Esophagus mucosa (tissue), 1 donor: ENCODE measurements at places on chromosomes 4 and X.

DNA sequence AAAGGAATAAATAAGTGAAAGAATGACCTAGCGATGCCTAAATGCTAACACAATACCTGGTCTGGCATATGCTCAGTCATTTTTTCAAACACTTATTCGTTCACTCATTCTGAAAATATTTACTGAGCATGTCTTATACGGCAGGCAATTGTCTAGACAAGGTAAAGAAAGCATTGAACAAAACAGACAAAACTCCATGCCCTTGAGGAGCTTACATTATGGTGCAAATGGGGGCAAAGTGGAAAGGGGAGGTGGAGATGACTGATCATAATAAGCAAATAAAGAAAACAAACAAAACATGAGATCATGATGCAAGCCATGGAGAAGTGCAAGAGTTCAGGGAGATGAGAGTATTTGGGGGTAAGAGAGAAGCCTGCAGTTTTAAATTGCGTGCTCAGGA is 334.6 kb upstream of the PPARGC1A start:
- no peak for ATAC-seq

- no peak for ATAC-seq
These were observed 1.6 kb upstream of the SUV39H1 start for GRCh38 chrX:48694776-48695533.

GRCh38 chr4:108334031-108334430 is 165.3 kb upstream of the LEF1 start:
- no peak for ATAC-seq

DNA sequence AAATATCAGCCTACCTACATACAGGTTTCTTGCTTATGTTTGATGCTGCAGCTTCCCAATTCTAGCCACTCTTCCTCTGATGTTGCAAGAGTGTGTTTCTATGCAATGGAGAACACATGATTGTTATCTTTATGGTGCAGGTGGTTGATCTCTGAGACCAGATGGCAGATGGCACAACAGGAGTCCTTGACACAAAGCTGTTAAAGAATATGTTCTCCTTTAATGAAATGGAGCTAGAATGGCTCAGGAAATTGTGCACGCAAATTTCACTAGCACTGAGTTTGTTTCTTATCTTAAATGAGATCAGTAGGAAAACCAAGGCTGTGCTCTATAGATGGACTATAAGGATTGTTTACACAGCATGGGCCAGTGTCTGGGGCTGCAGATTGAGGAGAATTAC is 29.9 kb upstream of the TTC29 start:
- no peak for ATAC-seq
